Fibroblast of the aortic adventitia (primary cell): ENCODE measurements at places on chromosomes 1 and 21. TPM values are rescaled to one million over a fixed set of nuclear protein-coding genes. Genes with fewer than 3 reads are reported as not detected.

Gene AK5
- total RNA-seq = 13.5 and 18.8 TPM in 2 replicates

Gene CELA3A
- total RNA-seq = not detected in 2 replicates

Gene TDRD10
- not detected in 2 replicates for total RNA-seq

Gene B3GALT2
- 0.18 and 1.2 TPM in 2 replicates for total RNA-seq

Gene RNU1-1
- under 0.01 and 2,882 TPM in 2 replicates for total RNA-seq

DNA sequence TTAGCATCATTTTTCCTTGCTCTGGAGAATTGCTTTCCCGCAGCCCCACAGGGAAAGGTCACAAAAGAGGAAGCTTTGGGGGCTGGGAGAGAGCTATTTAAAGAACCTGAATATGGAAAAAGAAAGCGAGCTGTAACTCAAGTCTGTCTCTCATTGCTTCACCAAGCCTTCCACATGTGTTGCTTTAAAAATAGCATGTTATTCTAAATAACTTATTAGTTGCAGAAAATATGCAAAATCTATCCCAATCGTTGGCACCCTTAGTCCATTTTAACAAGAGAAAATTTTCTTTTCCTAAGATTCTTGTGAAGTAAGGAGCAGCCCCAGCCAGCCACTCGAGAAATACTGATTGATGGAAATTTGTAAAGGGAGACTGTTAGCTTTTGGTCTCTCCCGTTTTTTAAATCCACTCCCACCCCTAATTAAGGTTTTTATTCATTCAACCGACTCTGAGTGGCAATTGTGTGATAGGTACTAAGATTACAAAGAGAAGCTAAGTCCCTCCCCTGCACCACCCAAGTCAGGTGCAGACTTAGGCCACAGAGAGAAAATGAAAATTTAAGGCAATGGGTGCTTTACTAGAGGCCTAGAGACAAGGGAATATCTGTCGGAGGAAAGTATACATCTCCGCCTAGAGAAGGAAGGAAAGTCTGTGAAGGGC, 802 bp downstream of the CYP4X1 start:
- no peak for DNase-seq

GRCh38 chr1:68199603-68200002, 32.7 kb downstream of the WLS start:
- DNase-seq = no peak

DNA sequence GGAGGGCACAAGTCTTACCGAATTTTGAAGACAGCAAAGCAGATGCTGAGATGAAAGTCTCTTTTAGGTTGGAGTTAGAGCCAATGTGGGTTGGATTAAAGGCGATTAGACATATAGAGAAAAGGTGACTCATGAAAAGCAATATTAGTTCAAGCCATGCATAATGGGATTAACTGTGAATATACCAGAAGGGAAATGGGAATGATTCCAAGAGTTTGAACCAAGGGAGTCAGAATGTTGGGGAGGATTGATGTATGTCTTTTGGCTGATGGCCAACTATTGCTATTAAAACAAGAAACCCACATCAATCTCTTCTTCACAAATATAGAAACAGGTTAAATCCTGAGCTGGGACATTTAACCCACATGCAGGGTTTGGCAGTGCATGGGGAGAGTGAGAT, 1.2 kb downstream of the HMGCS2 start:
- DNase-seq = no peak

- no peak for DNase-seq
Observed at GRCh38 chr1:209403921-209404320, 179.6 kb upstream of the CAMK1G start.

DNA sequence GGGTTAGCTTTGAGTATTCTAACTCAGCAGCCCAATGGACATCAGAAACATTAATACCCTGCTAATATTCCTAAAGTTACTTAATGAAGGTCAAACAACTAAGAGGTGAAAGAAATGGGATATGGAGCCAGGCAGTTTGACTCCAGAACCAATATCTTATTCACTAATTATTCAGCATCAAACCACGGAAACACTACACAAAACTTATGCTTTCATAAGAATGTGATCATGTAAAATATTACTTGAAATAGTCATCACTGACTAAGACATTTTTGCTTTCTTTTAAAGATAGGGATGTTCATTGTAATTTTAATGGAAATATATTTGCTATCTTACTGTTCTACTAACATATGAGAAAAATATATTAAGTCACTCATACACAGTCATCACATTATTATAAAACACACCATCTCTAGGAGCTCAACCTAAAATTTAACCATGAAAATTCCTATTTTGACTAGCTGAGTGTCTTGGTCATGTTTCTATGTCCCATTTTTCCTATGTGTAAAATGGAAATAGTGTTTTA, 240.9 kb downstream of the KCTD3 start:
- DNase-seq = peak; percentile 27

GRCh38 chr1:179228783-179229213, 679 bp downstream of the ABL2 start:
- peak; percentile 13 for DNase-seq

GRCh38 chr1:15028102-15028501, 125.4 kb upstream of the TMEM51 start:
- DNase-seq = peak; percentile 89

- DNase-seq = no peak
Observed at GRCh38 chr1:19854866-19855265, 27.3 kb upstream of the OTUD3 start.

DNA sequence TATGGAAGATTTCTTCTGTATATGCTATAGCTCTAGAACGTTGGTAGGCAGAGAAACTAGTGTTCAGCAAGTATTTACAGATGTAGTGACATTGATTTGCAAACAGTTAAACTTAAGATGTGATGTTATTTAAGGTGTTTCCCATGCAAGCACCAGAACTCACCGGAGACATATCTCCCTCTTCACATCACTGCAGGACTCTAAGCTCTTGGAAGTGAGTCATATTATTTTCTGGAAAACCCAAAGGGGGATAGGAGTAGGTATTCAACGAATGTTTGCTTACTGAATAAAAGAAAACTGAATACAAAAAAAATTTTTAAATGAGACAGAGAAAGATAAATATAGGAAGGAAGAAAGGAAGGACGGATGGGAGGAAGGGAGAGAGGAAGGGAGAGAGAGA, 25.0 kb downstream of the RGS4 start:
- no peak for DNase-seq

DNA sequence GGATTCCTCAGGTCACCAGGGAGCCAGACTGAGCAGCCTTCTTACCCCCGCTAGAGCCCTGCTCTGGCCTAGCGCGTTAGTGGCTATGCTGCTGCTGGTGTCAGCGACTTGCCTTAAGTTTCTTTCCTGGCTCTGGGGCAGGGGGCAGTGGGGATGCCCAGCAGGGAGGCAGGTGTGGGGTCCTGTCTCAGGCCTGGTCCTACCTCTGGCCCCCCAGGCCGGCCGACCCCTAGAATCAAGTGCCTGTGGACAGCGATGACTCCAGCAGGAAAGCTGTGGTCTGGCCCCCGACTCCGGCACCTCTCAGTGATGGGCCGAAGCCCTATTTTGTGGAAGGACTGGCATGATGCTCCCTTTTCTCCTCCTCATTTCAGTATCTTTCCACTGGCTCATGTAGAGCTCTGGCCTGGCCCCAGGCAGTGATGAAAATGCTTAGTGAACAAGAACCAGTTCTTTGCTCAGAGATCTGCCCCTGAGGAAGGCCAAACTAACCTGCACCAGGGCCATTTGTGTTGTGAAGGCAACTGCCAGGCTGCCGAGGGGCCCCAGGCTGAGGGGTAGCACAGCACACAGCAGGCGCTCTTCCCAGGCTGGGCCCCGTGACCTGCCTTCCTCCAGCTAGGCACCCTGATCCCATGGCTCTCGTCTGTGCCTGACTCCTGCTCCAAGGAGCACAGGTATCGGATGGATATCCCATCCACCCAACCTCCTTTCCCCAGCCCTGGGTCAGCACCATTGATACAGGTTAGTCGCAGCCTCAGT, 23.7 kb downstream of the MRPL37 start:
- no peak for DNase-seq

DNA sequence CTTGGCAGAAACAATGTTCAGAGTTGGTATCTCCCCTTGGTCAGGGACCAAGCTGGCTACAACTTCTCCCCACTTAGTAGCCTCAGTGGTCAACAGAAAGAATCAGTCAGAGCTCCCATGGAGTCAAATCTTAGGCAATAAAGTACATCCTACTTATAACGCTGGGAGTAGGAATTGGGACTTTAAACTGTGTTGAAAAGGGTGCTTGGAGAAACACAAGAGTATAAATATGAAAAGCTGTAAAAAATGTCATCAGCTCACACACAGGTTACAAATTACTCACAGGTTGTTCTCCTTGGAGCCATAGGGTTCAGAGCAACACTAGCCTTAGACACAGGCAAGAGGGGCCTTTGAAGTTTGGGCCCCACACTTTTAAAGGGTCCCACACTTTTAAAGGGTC, 67.4 kb downstream of the WLS start:
- no peak for DNase-seq

DNA sequence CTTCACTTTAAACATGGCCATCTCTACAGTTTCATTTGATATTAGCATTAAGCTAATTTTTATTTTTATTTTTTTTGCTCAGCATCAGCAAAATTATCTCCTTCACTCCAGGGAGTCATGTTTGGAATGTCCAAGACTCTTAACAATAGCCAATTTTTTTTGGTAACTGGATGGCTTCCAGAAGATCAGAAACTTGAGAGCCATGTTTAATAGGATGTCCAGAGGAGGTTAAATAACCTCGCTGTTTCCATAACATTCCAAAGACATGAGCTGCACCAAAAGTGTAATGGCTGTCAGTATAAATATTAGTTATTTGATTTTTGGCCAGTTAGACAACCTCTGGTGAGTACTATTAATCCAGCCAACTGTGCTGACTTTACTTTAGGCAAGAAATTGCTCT, 80.7 kb downstream of the DNTTIP2 start:
- DNase-seq = peak; percentile 98

GRCh38 chr1:101025283-101025656, 314 bp downstream of the DPH5 start:
- no peak for DNase-seq

- DNase-seq = no peak
Observed at GRCh38 chr1:89310505-89310904, 37.8 kb upstream of the GBP5 start.
